ENCODE measurements at places on chromosomes 7 and 10.
A peak's percentile ranks its signal among the peaks of the same experiment; 100 is the strongest.

GRCh38 chr7:105594034-105594433 lies 12.7 kb upstream of the EFCAB10 start:
- no peak for DNase-seq
- H3K27ac ChIP-seq = no peak overlapping the region
- H3K4me3 ChIP-seq = no peak overlapping the region

- no peaks in the 10 kb centered on the region for H3K36me3 ChIP-seq
- no peaks in the 10 kb centered on the region for H3K27me3 ChIP-seq
- DNase-seq = no peak
- H3K4me3 ChIP-seq = no peak overlapping the region
- no peaks in the 10 kb centered on the region for H3K4me1 ChIP-seq
These were observed 181.4 kb downstream of the AKR1D1 start for GRCh38 chr7:138257459-138258196.

GRCh38 chr7:17038160-17038782 lies 156.5 kb upstream of the AGR3 start:
- H3K4me3 ChIP-seq = no peak overlapping the region
- H3K36me3 ChIP-seq = no peaks in the 10 kb centered on the region
- peaks cover 3% of the 10 kb centered on the region for H3K4me1 ChIP-seq
- no peak for DNase-seq
- no peak overlapping the region for H3K27ac ChIP-seq

DNA sequence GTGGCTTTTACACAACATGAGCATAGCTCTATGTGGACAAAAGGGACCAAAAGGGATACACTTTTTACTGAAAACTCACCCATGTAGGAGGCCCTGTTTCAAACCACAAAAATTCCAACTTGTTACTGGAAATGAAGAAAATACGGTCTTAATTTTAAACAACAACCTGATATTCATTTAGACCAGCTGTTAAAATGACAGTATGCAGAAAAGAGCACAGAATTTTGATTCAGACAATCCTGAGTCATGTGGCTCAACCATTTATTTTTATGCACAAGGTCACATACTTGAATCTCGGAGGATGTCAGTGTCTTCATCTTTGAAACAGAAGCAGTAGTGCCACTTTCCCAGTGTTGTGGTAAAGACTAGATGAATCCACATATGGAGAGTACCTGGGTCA lies 426.5 kb upstream of the NFE2L3 start:
- H3K27ac ChIP-seq = no peak overlapping the region
- no peak for DNase-seq
- no peaks in the 10 kb centered on the region for H3K36me3 ChIP-seq
- no peaks in the 10 kb centered on the region for H3K4me1 ChIP-seq
- H3K4me3 ChIP-seq = no peak overlapping the region

DNA sequence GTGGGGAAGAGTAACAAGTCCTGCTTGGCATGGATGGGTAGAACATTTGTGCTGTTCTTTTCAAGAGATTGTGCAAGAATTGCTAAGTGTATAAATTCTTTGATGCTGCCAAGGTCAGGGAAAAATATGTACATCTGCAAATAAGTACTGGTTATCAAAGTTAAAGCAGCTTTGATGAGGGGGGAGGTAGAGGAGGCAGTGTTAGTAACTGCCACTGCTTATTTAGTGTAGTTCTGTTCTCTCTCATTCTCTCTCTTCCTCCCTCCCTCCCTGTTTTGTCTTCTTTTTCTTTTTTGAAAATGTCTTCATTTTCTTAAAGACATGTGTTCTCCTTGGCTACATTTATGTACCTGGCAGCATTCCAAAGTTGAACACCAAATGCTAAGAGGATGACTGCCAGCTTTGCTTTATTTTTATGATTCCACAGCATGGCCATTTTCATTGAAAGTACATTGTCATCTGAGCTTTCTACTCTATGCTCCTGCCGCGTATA lies 18.6 kb downstream of the CACNB2 start:
- no peaks in the 10 kb centered on the region for H3K27me3 ChIP-seq
- no peak overlapping the region for H3K4me3 ChIP-seq
- no peak overlapping the region for H3K27ac ChIP-seq
- no peaks in the 10 kb centered on the region for H3K36me3 ChIP-seq

GRCh38 chr7:100806276-100806675 lies 21.0 kb downstream of the EPHB4 start:
- no peak overlapping the region for H3K27ac ChIP-seq
- DNase-seq = no peak
- H3K36me3 ChIP-seq = no peaks in the 10 kb centered on the region
- no peak overlapping the region for H3K4me3 ChIP-seq
- no peaks in the 10 kb centered on the region for H3K4me1 ChIP-seq

DNA sequence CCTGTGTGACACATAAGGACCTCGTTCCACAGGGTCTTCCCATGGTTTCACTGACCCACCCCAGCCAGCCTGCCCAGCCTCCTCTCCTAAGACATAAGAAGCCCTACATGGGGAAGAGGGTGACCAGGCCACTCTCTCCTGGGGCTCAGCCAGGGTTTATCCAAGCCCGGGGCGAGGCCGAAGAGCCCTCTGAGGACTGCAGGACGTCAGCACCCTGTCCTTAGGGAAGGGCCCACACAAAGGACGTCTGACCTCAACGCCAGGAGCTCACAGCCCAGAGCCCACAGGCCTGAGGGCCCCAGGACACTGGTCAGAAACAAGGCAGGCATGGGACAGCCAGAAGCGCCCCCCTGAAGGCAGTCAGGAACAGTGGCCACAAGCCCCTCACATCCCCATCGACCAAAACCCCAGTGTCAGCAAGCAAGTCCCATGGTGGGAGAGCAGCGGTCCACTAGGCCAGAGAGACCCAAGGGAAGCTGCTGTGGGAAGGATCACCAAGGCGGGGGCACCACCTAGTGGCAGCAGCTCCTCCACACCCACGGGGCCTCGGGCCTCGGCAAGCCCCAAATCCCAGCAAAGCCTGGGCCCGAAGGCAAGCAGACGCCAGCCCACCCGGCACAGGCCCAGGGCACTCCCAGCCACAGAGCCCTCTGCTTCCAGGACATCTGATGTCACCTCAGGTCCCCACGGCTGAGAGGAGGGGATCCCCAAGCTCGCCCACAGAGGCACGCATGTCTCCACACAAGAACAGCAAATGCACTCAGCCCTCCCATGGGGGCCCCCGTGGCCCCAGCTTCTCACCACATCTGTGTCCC lies 23.4 kb downstream of the MAD1L1 start:
- peak; percentile 12 for DNase-seq
- H3K27ac ChIP-seq = no peak overlapping the region
- H3K36me3 ChIP-seq = peaks cover 26% of the 10 kb centered on the region
- no peaks in the 10 kb centered on the region for H3K27me3 ChIP-seq
- H3K4me3 ChIP-seq = no peak overlapping the region

- no peaks in the 10 kb centered on the region for H3K36me3 ChIP-seq
- H3K27ac ChIP-seq = no peak overlapping the region
- no peak overlapping the region for H3K4me3 ChIP-seq
- no peak for DNase-seq
These were observed 32.4 kb downstream of the SEMA3D start for GRCh38 chr7:85154282-85154937.

- DNase-seq = no peak
- no peaks in the 10 kb centered on the region for H3K4me1 ChIP-seq
- H3K27me3 ChIP-seq = no peaks in the 10 kb centered on the region
- no peak overlapping the region for H3K4me3 ChIP-seq
- no peaks in the 10 kb centered on the region for H3K36me3 ChIP-seq
These were observed 5.4 kb upstream of the HSPB1 start for GRCh38 chr7:76296743-76297740.

DNA sequence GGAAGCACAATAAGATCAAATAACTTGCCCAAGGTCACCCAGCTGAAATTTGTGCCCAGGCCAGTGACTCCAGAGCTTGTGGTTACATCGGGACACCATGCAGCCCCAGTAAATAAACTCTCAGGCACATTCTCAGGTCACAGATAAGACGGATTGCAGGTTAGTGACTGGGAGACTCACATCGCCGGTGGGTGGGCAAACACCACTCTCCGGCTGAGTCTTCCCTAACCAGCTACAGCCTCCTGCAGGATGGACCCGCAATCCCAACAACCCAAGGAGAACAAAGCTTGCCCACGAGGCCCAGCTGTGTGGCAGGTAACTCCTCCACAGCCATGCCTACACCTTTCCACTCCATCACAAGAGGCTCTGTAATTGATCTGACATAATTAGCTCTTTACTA lies 81.7 kb upstream of the EFCAB10 start:
- H3K4me3 ChIP-seq = no peak overlapping the region
- no peak overlapping the region for H3K27ac ChIP-seq
- no peak for DNase-seq
- H3K36me3 ChIP-seq = peaks cover 45% of the 10 kb centered on the region
- no peaks in the 10 kb centered on the region for H3K27me3 ChIP-seq

- H3K36me3 ChIP-seq = no peaks in the 10 kb centered on the region
- H3K4me3 ChIP-seq = no peak overlapping the region
- no peak overlapping the region for H3K27ac ChIP-seq
- DNase-seq = no peak
These were observed 142.6 kb upstream of the SORCS3 start for GRCh38 chr10:104498347-104499081.

Measured in effector memory CD4-positive, alpha-beta T cell (primary cell).